ENCODE measurements at places on chromosomes 6 and 20. TPM values are rescaled to one million over a fixed set of nuclear protein-coding genes. Genes with fewer than 3 reads are reported as not detected.

The C20orf141 gene
- total RNA-seq, result not detected

The KHDC1L gene
- total RNA-seq, result not detected

The SLC22A2 gene
- 0.44 TPM for total RNA-seq

DNA sequence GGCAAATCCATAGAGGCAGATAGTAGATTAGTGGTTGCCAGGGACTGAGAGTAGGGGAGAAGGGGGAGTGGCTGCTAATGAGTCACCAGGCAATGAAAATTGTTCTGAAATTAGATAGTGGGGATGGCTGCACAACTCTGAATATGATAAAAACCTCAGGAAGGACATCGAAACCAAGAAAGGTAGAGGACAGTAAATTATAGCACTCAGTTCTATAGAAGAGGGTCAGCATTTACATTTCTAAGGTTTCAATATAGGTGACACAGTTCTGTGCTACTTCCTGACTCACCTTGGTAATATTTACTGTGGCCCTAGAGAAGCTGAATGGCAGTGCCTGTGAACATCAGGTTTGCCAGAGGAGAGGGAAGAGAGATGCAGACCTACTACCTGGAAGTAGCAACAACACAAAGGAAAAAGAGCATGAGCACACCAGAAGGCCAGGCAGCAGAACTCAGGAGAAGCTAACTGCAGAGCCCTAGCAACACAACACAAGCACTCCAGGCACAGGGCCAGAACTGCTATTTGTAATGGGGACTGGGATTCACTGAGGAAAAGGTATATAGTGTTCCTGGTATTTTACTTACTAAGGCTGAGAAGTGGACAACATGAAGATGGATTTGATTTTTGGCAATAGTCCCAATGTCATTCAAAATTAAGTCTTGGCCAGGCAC, 75.9 kb downstream of the PLCG1 start:
- H3K27me3 ChIP-seq, result no peaks in the 10 kb centered on the region
- no peak overlapping the region for H3K4me3 ChIP-seq
- no peak overlapping the region for H3K27ac ChIP-seq
- H3K4me1 ChIP-seq, result no peaks in the 10 kb centered on the region

GRCh38 chr20:51220293-51220706, 197.4 kb upstream of the KCNG1 start:
- DNase-seq, result peak; percentile 81
- H3K4me1 ChIP-seq, result peaks cover 35% of the 10 kb centered on the region

DNA sequence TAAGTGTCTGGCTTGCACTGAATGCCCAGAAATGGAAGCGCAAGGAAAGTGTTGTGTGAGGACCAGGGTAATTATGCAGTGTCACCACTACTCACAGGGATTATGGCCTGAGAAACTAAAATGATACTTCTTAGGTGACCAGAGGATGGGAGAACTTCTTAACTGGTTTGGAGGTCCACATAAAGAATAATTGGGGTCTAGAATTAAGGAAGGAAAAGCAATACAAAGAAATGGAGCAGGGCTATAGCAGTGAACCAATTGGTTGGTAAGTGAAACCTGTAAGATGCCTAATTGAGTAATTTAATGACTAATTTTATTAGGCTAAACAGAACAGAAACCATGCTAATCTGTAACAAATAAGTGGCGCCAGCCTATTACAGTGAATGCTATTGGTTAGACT, 5.3 kb downstream of the TSPYL4 start:
- H3K36me3 ChIP-seq, result peaks cover 3% of the 10 kb centered on the region
- no peak for DNase-seq
- H3K27ac ChIP-seq, result peak overlapping the region; percentile 30
- no peaks in the 10 kb centered on the region for H3K27me3 ChIP-seq
- H3K4me1 ChIP-seq, result peaks cover 27% of the 10 kb centered on the region
- H3K4me3 ChIP-seq, result no peak overlapping the region
